ENCODE measurements at places on chromosomes 3 and 15. TPM values are rescaled to one million over a fixed set of nuclear protein-coding genes. Genes with fewer than 3 reads are reported as not detected.
A peak's percentile ranks its signal among the peaks of the same experiment; 100 is the strongest.

DNA sequence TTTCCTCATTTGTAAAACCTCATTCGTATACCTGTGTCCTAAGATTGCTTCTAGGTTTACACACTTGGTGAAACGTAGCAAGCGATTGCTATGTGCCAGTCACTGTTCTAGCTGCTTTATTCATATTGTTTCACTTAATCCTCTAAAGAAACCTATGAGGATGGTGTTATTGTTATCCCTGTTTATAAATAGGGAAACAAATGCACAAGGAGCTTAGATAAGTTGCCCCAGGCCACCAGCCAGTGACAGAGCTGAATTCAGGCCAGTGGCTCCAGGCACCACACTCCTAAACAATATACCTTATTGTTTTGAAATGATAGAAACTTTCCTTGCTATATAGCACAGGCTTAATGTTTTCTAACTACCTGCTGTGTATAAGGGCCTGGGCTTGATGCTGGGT, 44.0 kb downstream of the LPP start:
- DNase-seq, result no peak

TIGIT gene
- total RNA-seq, result not detected

- DNase-seq, result no peak
Measured at GRCh38 chr3:131174752-131175151, 148.1 kb downstream of the NEK11 start.

GRCh38 chr3:172208586-172209332, 169.4 kb downstream of the FNDC3B start:
- peak; percentile 85 for DNase-seq

DNA sequence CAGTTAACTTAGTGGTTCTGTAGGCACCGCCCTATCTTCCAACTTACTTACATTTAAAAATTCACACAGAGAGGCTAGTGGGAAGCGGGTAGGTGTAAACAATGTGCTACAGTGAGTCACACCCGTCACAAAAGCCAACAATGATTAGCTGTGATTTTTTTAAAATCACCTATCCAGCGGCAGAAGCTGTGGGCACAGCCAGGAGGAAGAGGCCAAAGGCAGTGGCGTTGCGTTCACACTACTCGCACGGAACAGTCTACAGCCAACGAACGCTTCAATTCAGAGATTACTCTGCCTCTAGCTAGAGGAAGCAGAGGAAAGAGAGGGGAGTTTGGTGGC, 2.5 kb upstream of the NLGN1 start:
- DNase-seq, result peak; percentile 85

DNA sequence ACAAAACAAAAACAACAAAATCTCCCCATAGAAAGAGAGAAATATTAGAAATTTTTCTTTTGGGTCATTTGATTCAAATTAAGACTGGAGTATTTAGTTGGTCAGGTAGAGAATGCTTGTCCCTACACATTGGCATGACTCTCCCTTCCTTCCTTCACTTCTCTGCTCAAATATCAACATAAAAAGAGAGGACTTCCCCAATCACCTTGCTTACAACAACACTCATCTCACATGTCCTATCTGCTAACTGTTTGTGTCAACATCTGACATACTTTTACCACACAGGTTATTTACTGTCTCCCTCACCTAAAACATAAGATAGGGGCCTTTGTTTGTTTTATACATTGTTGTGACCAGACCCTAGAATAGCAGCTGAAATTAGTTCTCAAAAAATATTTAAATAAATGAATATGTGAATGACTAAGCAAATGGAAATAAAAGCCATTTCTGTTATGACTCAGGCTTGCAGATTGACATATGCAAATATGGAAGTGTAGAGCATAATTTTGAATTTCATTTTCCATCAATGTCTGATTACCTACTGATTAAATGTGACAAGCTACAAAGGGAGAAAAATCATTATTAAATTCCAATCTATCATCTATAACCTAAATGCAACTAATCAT, 304.8 kb downstream of the CTNNB1 start:
- no peak for DNase-seq

GRCh38 chr3:117914540-117915100, 1120.0 kb downstream of the IGSF11 start:
- DNase-seq, result no peak

DNA sequence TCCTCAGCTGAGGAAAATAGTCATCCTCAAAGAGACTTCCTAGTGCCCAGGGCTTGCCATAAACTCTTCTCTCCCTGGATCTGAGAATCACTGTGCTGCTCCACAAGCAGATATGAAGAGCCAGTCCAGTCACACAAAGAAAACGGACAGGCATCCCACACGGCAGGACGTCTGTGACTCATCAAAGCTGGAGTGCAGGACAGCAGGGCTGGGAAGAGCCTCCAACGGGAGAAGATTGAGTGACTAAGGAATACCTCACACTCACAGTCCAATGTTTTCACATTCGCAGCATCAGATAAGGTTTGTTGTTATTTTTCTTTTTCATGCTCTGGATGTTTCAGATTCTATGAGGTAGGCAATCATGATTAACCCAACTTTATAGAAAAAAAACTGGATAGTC, 57.8 kb downstream of the NEK10 start:
- peak; percentile 61 for DNase-seq
